ENCODE measurements at places on chromosomes 1 and 21. TPM values are rescaled to one million over a fixed set of nuclear protein-coding genes. Genes with fewer than 3 reads are reported as not detected.
A peak's percentile ranks its signal among the peaks of the same experiment; 100 is the strongest.

CELA2B gene
- not detected for total RNA-seq

OR10J5 gene
- total RNA-seq, result not detected

DNA sequence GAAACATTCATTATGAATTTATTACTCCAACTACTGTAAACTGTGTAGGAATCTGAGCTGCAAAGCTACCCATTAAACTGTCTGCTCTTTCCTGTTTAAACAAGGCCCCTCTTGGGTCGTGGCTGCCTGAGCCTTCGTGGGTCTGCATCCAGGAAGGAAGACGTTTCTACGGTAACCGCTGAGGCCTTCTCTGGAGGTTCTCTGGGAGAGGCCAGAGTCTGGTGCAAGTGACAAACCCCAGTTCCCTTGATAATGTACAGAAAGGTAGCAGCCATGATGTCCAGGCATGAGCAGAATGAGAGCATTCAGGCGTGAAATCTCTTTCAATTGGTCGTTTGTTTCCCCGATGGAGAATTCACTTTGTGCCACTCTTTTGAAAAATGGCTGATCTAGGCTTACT is 350.2 kb downstream of the PLPP3 start:
- no peak overlapping the region for H3K4me3 ChIP-seq
- H3K4me1 ChIP-seq, result no peaks in the 10 kb centered on the region
- H3K27me3 ChIP-seq, result no peaks in the 10 kb centered on the region
- H3K36me3 ChIP-seq, result no peaks in the 10 kb centered on the region
- no peak for DNase-seq

- no peak overlapping the region for H3K27ac ChIP-seq
- no peak for DNase-seq
- H3K4me1 ChIP-seq, result no peaks in the 10 kb centered on the region
- no peaks in the 10 kb centered on the region for H3K36me3 ChIP-seq
- H3K27me3 ChIP-seq, result no peaks in the 10 kb centered on the region
Measured at GRCh38 chr1:83692524-83693381, 306.2 kb downstream of the TTLL7 start.

ETNK2 gene
- total RNA-seq, result 9.7 TPM

VHLL gene
- not detected for total RNA-seq

DNA sequence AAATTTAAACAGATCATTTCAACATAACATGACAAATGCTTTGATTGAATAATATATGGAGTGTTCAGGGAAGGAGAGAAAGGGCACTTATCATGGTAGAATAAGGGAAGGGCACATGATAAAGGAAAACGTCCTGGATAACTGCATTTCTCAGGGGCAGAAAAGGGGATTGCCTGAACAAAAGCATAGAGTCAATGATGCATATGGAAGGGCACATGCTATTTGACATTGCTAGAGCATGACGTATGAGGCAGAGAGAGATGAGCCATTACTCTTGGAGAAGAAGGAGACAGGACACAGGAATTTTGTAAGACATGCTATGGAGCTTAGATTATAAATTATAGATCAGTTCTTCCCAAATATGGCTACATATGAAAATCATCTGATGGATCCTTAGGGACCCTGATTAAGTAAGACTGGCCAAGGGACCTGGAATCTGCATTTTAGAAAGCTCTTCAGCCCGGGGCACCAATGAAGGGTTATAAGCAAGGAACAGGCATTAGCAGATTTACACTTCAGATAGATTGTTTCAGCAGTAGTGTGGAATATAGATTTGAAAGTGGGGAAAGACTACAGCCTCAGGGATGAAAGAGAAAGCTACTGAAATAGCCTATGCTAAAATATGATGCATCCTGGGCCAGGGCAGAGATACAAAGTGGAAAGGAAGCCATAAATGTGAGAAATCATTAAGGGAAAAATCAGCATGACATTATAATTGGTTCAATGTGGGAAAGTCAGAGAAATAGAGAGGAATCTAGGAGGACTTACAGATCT is 21.3 kb downstream of the FMO2 start:
- no peak for DNase-seq
- no peak overlapping the region for H3K4me3 ChIP-seq
- H3K36me3 ChIP-seq, result no peaks in the 10 kb centered on the region
- H3K27me3 ChIP-seq, result no peaks in the 10 kb centered on the region
- no peak overlapping the region for H3K27ac ChIP-seq

MTMR11 gene
- total RNA-seq, result 147 TPM

- H3K36me3 ChIP-seq, result no peaks in the 10 kb centered on the region
- H3K27me3 ChIP-seq, result no peaks in the 10 kb centered on the region
- no peaks in the 10 kb centered on the region for H3K4me1 ChIP-seq
- H3K4me3 ChIP-seq, result no peak overlapping the region
- DNase-seq, result no peak
Measured at GRCh38 chr1:219105893-219106292, 67.8 kb upstream of the LYPLAL1 start.

DNA sequence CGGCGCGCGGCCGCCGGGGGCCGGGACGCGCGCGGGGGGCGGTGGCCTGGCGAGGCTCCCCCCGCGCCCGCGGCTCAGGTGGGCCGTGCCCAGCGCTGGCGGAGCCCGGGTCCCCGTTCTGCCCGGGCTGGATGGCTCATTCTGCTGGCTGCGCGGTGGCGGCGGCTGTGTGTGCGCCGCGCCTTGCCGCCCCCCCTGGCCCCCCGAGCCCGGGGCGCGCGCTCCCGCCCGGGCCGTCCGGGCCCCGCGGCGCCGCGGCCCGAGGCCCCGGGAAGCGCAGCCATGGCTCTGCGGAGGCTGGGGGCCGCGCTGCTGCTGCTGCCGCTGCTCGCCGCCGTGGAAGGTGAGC is at the start of gene EPHB2:
Gene EPHB2 (plus strand): TSS at position 139 of the 349 bp plus-strand sequence. CDS start 144 bp downstream, at position 283.
- H3K4me1 ChIP-seq, result no peaks in the 10 kb centered on the region
- peak; percentile 73 for DNase-seq
- H3K27ac ChIP-seq, result peak within 1 kb of the TSS; percentile 20
- H3K36me3 ChIP-seq, result no peaks in the 10 kb centered on the region
- H3K4me3 ChIP-seq, result peak within 1 kb of the TSS; percentile 66
- H3K27me3 ChIP-seq, result no peaks in the 10 kb centered on the region

- H3K27me3 ChIP-seq, result no peaks in the 10 kb centered on the region
- DNase-seq, result no peak
- H3K36me3 ChIP-seq, result no peaks in the 10 kb centered on the region
Measured at GRCh38 chr1:14914351-14914988, 239.1 kb upstream of the TMEM51 start.

- H3K27me3 ChIP-seq, result no peaks in the 10 kb centered on the region
- H3K27ac ChIP-seq, result no peak overlapping the region
- no peaks in the 10 kb centered on the region for H3K4me1 ChIP-seq
- H3K36me3 ChIP-seq, result no peaks in the 10 kb centered on the region
- DNase-seq, result no peak
- no peak overlapping the region for H3K4me3 ChIP-seq
Measured at GRCh38 chr1:221625026-221625425, 116.9 kb downstream of the DUSP10 start.

DNA sequence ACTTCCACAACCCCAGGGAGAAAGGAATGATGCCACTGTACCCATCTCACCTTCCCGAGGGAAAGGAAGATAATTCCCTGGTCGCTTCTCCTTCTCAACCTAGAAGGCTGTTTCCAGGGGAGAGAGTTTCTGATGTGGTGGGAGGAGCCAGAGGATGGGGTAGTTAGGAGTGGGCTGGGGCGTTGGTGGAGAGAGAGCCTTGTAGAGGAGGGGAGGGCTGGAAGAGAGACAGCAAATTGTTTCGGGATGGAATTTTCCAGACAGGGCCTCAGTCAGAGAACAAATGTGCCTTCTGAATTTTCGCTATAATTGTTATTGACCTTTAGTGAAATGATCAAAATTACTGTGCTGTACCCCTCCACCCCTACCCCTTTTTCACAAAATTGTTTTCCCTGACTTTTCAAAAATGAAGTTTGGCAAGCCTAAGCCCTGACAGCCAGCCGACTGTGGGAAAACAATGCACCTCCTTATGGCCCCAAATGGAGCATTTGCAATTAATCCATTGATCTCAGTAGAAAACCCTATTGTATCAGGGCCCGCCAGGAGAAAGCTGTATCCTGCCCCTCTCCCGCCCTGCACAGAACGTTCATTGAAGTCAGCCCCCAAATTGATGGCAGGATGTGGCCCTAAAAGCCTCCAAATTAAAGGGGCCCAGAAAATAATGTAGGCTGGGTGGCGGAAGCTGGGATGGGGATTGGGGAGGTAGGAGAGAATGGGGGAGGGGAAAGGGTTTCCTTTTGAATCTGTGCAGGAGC is 69.1 kb upstream of the JUN start:
- no peaks in the 10 kb centered on the region for H3K27me3 ChIP-seq
- H3K36me3 ChIP-seq, result no peaks in the 10 kb centered on the region
- H3K4me1 ChIP-seq, result no peaks in the 10 kb centered on the region
- DNase-seq, result no peak

DNA sequence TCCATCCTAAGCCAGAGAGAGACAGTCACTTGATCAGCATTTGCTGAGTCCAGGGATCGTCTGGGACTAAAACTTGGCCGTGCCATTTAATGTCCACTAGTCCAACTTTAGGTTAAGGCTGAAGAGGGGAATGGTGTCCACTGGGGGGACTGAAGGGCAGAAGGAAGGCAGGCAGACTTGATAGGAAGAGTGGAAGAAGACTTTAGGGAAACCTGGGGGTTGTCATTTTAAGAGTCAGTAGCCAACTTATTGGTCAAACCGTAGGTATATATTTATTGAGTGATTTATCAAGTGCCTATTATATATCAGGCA is 1.3 kb upstream of the LMOD1 start:
- no peak for DNase-seq
- no peaks in the 10 kb centered on the region for H3K4me1 ChIP-seq
- no peaks in the 10 kb centered on the region for H3K36me3 ChIP-seq
- no peaks in the 10 kb centered on the region for H3K27me3 ChIP-seq

DNA sequence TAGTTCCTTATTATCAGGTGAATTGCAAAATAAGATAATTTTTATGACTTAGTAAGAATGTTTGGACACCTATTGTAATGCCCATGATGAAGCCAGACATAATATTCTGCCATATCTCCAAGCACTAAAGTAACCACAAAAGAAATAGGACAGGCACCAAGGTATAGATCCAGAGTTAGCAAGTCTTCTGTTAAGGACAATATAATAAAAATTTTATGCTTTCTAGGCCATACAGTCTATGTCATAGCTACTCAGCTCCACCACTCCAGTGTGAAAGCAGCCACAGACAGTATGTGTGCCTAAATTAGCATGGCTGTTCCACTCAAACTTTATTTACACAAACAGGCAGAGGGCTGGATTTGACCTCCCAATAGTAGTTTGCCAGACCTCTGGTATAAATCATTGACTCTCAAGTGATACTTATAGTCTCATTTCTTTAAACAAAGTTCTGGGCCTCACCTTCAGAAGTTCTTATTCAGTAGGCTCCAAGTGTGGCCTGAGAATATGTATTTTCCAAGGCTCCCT is 88.3 kb downstream of the SCMH1 start:
- H3K27me3 ChIP-seq, result no peaks in the 10 kb centered on the region
- H3K36me3 ChIP-seq, result no peaks in the 10 kb centered on the region
- peak overlapping the region; percentile 63 for H3K27ac ChIP-seq
- no peak for DNase-seq

CACHD1 gene
- total RNA-seq, result 3.3 TPM

DNA sequence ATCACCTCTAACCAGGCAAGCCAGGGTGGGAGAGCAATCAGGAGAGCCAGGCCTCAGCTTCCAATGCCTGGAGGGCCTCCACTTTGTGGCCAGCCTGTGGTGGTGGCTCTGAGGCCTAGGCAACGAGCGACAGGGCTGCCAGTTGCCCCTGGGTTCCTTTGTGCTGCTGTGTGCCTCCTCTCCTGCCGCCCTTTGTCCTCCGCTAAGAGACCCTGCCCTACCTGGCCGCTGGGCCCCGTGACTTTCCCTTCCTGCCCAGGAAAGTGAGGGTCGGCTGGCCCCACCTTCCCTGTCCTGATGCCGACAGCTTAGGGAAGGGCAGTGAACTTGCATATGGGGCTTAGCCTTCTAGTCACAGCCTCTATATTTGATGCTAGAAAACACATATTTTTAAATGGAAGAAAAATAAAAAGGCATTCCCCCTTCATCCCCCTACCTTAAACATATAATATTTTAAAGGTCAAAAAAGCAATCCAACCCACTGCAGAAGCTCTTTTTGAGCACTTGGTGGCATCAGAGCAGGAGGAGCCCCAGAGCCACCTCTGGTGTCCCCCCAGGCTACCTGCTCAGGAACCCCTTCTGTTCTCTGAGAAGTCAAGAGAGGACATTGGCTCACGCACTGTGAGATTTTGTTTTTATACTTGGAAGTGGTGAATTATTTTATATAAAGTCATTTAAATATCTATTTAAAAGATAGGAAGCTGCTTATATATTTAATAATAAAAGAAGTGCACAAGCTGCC is 19.8 kb downstream of the CSF1 start:
- peak overlapping the region; percentile 78 for H3K27ac ChIP-seq
- H3K36me3 ChIP-seq, result no peaks in the 10 kb centered on the region
- no peak for DNase-seq
- H3K27me3 ChIP-seq, result no peaks in the 10 kb centered on the region
- peaks cover 5% of the 10 kb centered on the region for H3K4me1 ChIP-seq

TNFRSF8 gene
- not detected for total RNA-seq

DNA sequence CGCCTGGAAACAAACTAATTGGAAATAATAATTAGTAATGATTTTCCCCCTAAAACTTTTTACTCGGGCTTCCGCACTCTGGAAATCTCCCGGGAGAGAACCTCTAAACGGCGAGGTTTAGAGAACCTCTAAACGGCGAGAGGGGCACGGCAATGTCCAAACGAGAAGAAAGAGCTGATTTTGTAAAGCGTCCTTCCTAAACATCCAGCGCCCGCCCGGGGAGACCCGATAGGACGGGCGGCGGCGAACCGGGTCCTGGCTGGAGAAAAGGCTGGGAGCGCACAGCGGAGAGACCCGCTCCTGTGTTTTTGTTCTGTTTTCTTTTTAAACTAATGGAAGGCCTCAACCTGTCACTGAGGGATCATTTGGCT is 1.6 kb downstream of the PAX7 start:
- no peaks in the 10 kb centered on the region for H3K4me1 ChIP-seq
- no peak overlapping the region for H3K4me3 ChIP-seq
- H3K27me3 ChIP-seq, result peaks cover 56% of the 10 kb centered on the region
- no peaks in the 10 kb centered on the region for H3K36me3 ChIP-seq
- H3K27ac ChIP-seq, result no peak overlapping the region
- DNase-seq, result no peak

CD55 gene
- total RNA-seq, result 49.5 TPM

- H3K27me3 ChIP-seq, result no peaks in the 10 kb centered on the region
- no peak for DNase-seq
- no peaks in the 10 kb centered on the region for H3K4me1 ChIP-seq
- no peak overlapping the region for H3K27ac ChIP-seq
- no peak overlapping the region for H3K4me3 ChIP-seq
- H3K36me3 ChIP-seq, result no peaks in the 10 kb centered on the region
Measured at GRCh38 chr1:25088180-25088701, 144.1 kb downstream of the SYF2 start.

- no peak overlapping the region for H3K27ac ChIP-seq
- no peak for DNase-seq
- no peaks in the 10 kb centered on the region for H3K27me3 ChIP-seq
- no peak overlapping the region for H3K4me3 ChIP-seq
- no peaks in the 10 kb centered on the region for H3K4me1 ChIP-seq
Measured at GRCh38 chr21:37057614-37058013, 15.3 kb downstream of the PIGP start.

CCDC30 gene
- total RNA-seq, result 29.4 TPM
